Activated T-helper 9 cell treated with anti-CD3 and anti-CD28 coated beads, Interleukin-2, amount 50 U/mL, for 16 hours (primary cell): ENCODE measurements at places on chromosomes 2 and 18.

- DNase-seq: no peak
These were observed 87.7 kb upstream of the FSHR start for GRCh38 chr2:49241991-49242390.

- DNase-seq: no peak
These were observed 33.7 kb downstream of the CTIF start for GRCh38 chr18:48572402-48573126.

DNA sequence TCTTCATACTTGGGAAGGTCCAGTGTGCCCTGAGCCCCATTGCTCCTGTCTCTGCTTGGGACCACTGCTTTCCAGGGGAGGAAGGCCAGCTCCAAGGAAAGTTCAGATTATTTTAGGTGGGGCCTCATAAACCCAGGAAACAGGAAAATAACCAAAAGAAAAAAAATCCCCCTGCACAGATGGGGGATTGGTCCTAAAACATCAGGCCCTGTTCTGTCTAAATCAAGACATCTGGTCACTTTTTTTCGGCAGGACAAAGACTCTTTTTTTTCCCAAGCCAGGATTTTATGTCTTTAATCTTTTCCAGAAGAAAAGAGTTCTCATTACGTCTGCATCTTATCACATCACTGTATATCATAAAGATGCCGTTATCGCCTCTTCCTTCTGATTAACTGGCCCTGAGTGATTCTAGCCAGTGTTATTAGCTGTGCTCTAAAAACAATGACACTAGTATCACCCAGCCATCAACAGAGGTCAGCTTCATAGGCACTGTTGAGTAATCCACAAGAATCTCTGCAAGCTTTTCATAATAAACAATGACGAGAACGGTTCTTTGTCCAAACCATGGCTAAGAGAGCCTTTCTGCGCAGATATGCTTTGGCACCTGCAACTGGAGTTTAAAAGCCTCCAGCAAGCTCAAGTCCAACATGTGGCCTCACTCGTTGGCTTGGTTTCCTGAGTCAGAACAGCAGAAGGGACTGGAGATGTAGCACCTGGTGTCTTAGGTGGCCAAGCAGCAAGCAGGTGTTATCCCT is 138.2 kb downstream of the VAPA start:
- no peak for DNase-seq

DNA sequence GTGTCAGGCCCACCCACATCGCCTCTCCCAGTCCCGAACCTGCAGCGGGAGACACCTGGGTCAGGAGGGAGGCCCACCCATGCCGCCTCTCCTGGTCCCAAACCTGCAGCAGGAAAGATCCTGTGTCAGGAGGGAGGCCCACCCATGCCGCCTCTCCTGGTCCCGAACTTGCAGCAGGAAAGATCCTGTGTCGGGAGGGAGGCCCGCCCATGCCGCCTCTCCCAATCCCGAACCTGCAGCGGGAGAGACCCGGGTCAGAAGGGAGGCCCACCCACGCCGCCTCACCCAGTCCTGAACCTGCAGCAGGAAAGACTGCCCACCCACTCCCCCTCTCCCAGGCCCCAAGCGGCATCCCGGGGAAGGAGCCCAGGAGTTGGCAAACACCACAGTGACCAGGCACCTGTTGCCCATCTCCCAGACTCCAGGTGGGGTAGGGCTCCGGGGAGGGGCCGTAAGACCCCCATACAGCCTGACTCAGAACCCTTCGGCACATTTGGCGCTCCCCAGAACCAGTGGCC is 7.8 kb downstream of the SLC66A2 start:
- no peak for DNase-seq

DNA sequence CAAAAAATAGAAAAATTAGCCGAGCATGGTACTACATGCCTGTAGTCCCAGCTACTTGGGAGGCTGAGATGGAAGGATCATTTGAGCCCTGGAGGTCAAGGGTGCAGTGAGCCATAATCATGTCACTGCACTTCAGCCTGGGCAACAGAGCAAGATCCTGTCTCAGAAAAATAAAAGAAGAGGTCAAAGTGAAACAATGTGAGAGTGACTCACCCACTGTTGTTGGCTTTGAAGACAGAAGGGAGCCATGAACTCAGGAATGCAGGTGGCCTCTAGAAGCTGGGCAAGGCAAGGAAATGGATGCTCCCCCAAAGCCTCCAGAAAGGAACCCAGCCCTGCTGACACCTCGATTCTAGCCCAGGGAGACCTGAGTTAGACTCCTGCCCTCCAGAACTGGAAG is 3.7 kb upstream of the TMEM214 start:
- DNase-seq: no peak

GRCh38 chr18:74524097-74524496 is 10.2 kb upstream of the CNDP1 start:
- no peak for DNase-seq

- no peak for DNase-seq
These were observed 21.2 kb downstream of the GORASP2 start for GRCh38 chr2:170950221-170950761.

- no peak for DNase-seq
These were observed at the start of gene NCKAP5 for GRCh38 chr2:133568172-133568571. NCKAP5 (minus strand) TSS chr2:133568463; CDS start chr2:133517526, 50,937 bp downstream.

DNA sequence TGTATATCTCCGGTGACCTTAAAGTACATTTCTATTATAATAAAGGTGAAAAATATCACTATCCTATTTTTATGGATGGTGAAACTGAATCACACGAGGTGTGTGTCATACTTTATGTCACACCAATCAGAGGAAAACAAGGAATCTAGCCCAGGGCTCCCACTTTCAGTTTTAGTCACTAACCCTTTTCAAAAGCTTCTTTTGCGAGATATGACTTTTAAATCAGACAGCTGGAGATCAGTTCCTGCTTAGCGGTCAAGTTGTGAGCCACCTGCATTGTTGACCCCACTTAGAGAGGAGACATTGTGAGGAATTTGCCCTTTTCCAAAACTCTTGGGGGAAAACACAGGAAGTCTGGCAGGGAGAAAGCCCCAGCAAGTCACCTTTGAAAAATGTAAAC is 70.5 kb downstream of the CPS1 start:
- DNase-seq: no peak

DNA sequence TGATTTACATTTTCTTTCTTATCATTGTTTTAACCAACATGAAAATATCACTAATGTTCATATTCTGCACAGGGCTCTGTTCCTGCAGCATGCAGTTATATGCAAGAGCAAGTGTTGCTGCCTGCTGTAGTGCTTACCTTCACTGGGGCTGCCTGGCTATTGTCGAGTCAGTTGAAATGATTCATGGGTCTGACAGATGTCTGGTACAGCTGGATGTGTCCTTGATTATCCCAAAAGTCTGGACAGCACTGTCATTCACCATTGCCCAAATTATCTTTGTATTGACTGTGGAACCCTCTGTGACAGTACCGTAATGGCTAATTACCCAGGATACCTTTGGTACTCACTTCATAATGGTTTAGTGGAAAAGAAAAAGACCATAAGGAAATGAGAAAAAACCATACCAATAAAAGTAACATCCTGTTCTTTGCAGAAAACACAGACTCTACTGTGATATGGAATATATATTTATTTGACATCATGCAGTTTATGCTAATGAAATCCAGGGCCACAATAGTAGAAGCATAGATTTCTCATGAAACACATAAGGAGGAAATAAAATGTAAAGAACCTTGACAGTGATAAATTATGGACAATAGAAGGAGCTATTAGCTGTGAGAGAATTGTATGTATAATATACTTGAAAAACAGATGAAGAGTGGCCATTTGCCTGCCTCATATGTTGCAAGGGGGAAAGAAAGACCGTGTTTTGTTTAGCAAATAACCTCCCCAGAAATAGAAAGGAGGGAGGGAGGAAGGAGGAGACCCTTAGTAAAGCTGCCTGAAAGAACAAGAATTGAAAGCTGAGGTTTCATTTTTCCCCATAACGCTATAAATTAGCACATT is 249.8 kb upstream of the ATP5MC3 start:
- no peak for DNase-seq

GRCh38 chr18:23369266-23369665 is 83.8 kb upstream of the RIOK3 start:
- DNase-seq: no peak

- DNase-seq: no peak
These were observed 4.2 kb downstream of the CNGA3 start for GRCh38 chr2:98350411-98350810.

GRCh38 chr2:8605351-8606065 is 76.3 kb upstream of the ID2 start:
- no peak for DNase-seq

GRCh38 chr18:40179729-40180461 is 1775.1 kb upstream of the PIK3C3 start:
- DNase-seq: no peak

- no peak for DNase-seq
These were observed 233.4 kb downstream of the SOCS6 start for GRCh38 chr18:70522183-70522680.

GRCh38 chr2:1585635-1586034 is 158.7 kb downstream of the PXDN start:
- DNase-seq: no peak

DNA sequence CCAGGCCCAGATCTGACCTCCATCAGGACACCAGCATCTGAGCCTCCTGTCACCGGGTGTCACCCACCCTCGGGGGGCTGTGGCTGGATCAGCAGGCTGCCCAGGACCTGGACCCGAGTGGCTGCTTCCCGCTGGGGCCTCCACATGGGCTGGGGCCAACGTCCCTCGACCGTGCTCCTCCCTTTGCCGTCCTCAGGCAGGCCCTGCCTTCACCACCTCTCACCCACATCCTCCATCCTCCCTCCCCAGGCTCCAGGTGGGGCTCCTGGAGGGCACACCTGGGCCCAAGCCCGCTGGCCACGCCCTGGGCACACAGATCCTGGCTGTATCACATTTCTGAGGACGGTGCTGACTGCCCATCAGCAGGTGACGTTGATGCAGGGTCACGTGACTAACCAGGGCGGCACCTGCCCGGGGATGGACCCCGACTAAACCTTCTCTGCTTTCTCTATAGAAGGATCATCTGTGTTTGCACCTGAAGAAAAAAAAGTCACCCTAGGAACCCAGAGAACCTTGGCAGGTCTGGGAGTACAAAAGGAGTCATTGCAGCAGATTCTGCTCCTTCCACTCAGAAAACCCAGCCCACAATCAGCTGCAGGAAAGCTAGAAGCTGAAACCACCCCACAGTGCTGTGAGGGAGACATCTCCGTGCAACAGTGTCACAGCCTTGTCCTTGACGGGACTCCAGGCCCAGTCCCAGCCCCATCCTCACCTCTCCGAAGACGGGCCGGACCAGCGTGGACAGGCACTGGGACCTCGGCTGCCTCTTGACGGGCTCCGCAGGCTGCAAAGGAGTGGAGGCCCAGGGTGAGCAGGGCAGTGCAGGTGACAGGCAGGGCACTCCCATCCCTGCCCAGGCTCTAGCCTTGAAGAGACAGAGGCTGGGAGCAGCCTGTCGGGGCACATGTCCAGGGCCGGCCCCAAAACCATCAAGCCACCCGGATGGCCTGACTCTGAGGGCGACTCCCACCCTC is 11.2 kb downstream of the STK25 start:
- DNase-seq: no peak

DNA sequence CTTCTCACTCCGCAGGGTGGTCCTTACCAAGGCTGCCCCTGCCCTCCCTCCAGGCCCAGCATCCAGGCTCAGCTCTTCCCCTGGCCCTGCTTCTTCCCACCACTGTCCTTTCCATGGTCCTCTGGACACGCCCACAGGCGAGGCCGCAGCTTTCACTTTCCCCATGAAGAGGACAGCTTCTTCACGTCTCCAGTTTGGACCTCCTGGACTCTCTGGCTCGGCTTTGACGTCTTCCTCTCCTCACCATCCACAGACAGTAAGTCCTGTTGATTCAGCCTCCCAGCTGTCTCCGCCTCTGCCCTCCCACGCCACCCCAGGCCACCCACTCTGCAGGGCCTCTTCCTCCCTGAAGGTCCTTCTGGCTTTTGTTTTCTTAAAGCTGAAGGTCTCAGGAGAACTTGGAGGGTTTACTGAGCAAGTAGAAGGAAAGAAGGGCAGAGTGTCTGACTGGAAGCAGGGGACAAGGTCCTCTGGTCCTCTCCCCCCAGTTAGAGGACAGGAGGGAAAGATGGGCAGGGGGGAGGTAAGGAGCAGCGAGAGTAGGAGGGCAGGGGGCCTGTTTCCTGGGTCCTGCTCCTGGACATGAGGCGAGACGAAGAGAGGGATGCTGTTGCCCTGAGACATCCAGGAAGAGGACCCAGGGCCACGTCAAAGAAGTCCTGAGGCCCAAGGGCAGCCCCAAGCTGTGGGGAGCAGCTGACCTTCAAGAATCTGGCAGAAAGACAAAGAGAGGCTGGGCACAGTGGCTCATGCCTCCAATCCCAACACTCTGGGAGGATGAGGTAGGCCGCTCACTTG is 24.7 kb upstream of the NMUR1 start:
- DNase-seq: no peak

DNA sequence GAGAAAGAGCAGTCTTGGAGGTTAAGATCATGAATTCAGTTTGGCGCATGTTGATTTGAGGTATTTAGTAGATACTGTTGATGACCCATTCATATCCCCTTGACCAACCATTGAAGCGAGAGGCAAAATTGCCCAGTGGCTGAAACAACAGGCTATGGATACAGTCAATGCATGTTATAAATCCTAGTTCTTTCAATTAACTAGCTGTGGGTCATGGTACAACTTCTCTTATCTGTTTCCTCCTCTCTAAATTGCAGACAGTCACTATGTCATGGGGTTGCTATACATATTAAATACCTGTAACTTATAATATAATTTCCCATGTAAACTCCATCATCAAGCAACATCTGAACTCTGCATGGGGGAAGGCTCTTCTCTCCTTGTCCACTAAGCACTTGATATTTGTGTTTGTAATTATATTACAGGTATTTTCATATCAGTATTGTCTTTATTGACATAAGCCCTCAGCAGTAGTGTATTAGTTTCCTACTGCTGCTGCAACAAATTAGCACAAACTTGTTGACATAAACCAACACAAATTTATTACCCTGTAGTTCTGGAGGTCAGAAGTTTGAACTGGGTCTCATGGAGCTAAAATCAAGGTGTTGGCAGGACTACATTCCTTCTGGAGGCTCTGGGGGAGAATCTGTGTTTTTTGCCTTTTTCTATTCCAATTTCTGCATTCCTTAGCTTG is 61.7 kb upstream of the ACTR3 start:
- no peak for DNase-seq
